Peyer's patch (tissue), 4 donors: ENCODE measurements at places on chromosomes 3 and 15. TPM values are rescaled to one million over a fixed set of nuclear protein-coding genes. Genes with fewer than 3 reads are reported as not detected.

The PYDC2 gene
- not detected for total RNA-seq

The HTR3E gene
- 1.2 TPM for total RNA-seq

The DNAH1 gene
- total RNA-seq = 103 TPM

The SST gene
- total RNA-seq = 97.6 TPM

The CXCR6 gene
- not detected for total RNA-seq

GRCh38 chr3:24043985-24044384, 98.9 kb downstream of the NR1D2 start:
- H3K36me3 ChIP-seq = no peaks in the 10 kb centered on the region
- no peaks in the 10 kb centered on the region for H3K4me1 ChIP-seq
- DNase-seq = no peak

- DNase-seq = no peak
- H3K27ac ChIP-seq = no peak overlapping the region
- no peaks in the 10 kb centered on the region for H3K27me3 ChIP-seq
- H3K36me3 ChIP-seq = no peaks in the 10 kb centered on the region
- H3K4me3 ChIP-seq = no peak overlapping the region
- no peaks in the 10 kb centered on the region for H3K4me1 ChIP-seq
These were observed 305.0 kb upstream of the SGO1 start for GRCh38 chr3:20490996-20491395.

DNA sequence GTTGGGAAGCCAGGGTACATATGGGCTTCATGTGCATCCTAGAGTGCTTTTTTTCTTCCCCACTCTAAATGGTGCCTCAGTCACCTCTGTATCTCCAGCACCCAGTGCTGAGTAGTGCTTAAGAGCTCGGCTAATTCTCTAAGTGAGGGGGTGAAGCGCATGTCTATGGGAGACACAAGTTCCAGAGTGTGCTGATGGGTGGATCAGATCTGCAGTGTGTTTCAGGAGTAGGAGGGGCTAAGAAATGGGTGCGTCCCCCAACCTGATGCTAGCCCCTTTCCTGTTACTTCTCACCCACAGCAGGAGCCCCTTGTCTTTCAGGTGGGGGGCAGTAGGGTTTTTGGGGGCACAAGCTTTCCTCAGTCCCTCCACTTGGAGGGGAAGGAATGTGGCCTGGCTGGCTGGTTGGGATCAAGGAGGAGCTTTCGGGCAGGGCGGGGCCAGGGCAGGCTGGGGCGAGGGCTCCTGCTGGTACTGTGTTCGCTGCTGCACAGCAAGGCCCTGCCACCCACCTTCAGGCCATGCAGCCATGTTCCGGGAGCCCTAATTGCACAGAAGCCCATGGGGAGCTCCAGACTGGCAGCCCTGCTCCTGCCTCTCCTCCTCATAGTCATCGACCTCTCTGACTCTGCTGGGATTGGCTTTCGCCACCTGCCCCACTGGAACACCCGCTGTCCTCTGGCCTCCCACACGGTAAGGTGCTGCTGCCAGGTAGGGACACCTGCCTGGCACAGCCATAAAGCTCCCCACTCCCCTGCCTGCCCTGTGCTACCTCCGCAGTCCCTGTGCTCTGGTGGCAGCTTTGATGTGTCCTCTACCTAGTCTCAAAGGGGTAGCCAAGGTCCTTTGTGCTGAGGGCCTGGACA, at the start of gene IL17RE:
Gene IL17RE, plus strand, starts transcription at position 477 of the 866 bp plus-strand sequence. Its CDS starts 85 bp downstream, at position 562.
- H3K4me1 ChIP-seq = peaks cover 7% of the 10 kb centered on the region
- peaks cover 7% of the 10 kb centered on the region for H3K36me3 ChIP-seq
- peak; percentile 78 for DNase-seq
- H3K27ac ChIP-seq = peak within 1 kb of the TSS; percentile 74

DNA sequence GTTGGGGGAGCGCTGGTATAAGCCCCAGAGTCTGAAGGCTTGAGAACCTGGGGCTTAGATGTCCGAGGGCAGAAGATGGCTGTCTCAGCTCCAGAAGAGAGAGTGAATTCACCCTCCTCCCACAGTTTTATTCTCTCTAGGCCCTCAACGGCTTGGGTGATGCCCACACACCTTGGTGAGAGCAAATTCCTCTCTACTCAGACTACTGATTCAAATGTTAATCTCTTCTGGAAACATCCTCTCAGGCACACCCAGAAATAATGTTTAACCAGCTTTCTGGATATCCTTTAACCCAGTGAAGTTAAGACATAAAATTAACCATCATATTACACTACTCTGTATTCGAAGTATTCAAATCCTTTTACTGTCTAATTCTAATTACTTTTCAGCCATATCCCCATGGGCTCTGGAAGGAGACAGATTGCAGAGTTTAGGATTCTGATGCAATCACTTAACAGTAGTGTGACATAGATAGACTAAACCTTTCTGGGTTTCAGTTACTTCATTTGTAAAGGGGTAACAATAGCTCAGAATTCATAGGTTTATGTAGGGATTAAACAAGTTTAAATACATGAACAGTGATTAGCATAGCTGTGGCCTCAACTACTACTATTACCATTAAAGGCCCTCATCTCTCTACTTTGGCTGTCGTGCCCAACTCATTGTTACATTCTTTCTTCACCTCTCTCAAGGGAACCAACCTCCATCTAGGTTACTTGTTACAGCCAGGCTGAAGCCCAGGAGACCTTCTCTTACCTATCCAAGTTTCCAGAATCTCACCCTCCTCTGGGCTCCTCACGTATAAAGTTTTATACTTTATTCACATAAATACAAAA, 25.7 kb upstream of the ANO10 start:
- no peak overlapping the region for H3K27ac ChIP-seq
- DNase-seq = no peak
- no peaks in the 10 kb centered on the region for H3K36me3 ChIP-seq
- no peak overlapping the region for H3K4me3 ChIP-seq
- no peaks in the 10 kb centered on the region for H3K27me3 ChIP-seq

The SEMA7A gene
- total RNA-seq = 1.5 TPM

The SRGAP3 gene
- total RNA-seq = 17.0 TPM

The GRK7 gene
- not detected for total RNA-seq

DNA sequence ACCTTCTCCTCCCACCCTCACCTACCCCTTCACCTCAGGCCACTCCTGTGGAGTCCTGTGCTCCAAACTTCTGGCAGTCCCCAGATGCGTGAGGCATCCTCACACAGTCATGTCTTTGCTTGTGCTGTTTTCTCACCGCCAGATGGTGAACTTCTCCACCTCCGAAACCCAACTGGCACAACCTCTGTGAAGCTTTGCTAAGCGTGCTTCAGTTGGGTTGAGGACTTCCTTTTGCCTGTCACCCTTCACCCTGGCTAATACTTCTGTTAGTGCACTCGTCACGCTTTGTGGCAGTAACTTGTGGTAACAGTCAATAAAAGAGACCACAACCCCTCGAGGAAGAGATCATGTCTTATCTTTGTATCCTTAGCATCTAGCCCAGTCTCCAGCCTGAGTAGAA, 42.0 kb upstream of the SKOR1 start:
- DNase-seq = no peak
- H3K27me3 ChIP-seq = no peaks in the 10 kb centered on the region
- H3K4me3 ChIP-seq = no peak overlapping the region
- peaks cover 7% of the 10 kb centered on the region for H3K36me3 ChIP-seq
- H3K27ac ChIP-seq = no peak overlapping the region
- no peaks in the 10 kb centered on the region for H3K4me1 ChIP-seq

- H3K4me3 ChIP-seq = no peak overlapping the region
- DNase-seq = no peak
- H3K27me3 ChIP-seq = no peaks in the 10 kb centered on the region
- H3K4me1 ChIP-seq = no peaks in the 10 kb centered on the region
- H3K36me3 ChIP-seq = no peaks in the 10 kb centered on the region
- no peak overlapping the region for H3K27ac ChIP-seq
These were observed 179.9 kb downstream of the RYR3 start for GRCh38 chr15:33490703-33491102.

GRCh38 chr15:95363646-95364045, 966.9 kb upstream of the NR2F2 start:
- H3K27me3 ChIP-seq = no peaks in the 10 kb centered on the region
- H3K4me3 ChIP-seq = no peak overlapping the region
- no peak overlapping the region for H3K27ac ChIP-seq

The GPR176 gene
- 0.88 TPM for total RNA-seq

GRCh38 chr3:182755712-182756111, 37.6 kb upstream of the ATP11B start:
- H3K4me3 ChIP-seq = no peak overlapping the region
- H3K27me3 ChIP-seq = no peaks in the 10 kb centered on the region
- no peak overlapping the region for H3K27ac ChIP-seq
- H3K36me3 ChIP-seq = no peaks in the 10 kb centered on the region
- no peaks in the 10 kb centered on the region for H3K4me1 ChIP-seq

The MAGEL2 gene
- total RNA-seq = not detected

DNA sequence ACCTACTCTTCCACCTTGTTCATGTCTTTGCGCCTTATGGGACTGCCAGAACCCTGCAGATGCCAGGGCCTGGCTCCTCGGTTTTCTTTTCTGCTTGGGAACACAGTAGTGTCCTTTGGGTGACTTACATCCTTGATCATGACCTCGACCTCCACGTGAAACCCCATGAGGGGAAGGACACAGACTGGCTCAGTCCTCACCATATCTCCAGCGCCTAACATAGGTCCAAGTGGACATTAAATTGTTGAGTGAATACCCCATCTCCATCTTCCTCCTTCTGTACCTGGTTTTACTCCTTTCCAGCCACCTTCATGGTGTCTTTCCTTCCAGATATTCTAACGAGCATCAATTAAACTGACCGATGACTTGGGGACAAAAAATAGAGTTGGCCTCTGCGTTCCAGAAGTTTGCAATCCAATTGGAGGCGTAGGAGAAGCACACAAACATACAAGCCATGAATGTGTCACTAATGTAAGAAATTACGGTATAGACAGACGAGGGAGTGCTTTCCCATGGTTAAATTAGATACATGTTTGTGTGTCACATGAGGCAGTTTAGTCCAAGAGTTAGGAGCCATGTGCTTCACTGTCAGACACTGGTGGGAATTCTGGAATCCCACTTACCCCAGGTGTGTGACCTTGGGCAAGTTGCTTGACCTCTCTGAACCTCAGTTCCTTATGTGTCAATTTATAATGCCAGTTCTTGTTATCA, 907 bp upstream of the HERC1 start:
- no peaks in the 10 kb centered on the region for H3K4me1 ChIP-seq
- H3K4me3 ChIP-seq = peak overlapping the region; percentile 84
- H3K27me3 ChIP-seq = no peaks in the 10 kb centered on the region

The ALPK3 gene
- total RNA-seq = 0.83 TPM

The SLC27A2 gene
- total RNA-seq = 47.9 TPM

The TRAT1 gene
- total RNA-seq = 3.3 TPM

DNA sequence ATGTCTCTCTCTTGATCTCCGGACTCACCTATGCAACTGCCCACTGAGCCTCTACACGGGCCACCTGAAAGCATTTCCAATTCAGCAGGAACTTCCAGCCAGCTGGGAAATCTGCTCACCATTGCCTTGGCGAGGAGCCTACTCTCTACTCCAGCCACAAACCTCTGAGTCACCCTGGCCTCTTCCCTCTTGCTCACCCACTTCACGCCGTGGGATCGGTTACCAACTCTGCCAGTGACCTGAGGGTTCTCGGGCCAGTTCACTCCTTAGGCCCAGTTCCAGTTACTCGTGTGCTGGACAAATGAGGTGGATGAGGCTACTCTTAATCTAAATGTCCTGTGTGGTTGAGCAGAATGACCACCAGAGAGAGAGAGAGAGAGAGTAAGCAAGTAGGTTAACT, 70.1 kb downstream of the CEMIP start:
- H3K36me3 ChIP-seq = no peaks in the 10 kb centered on the region
- H3K4me1 ChIP-seq = no peaks in the 10 kb centered on the region
- H3K27me3 ChIP-seq = no peaks in the 10 kb centered on the region
- DNase-seq = no peak
- H3K4me3 ChIP-seq = no peak overlapping the region
- H3K27ac ChIP-seq = no peak overlapping the region

DNA sequence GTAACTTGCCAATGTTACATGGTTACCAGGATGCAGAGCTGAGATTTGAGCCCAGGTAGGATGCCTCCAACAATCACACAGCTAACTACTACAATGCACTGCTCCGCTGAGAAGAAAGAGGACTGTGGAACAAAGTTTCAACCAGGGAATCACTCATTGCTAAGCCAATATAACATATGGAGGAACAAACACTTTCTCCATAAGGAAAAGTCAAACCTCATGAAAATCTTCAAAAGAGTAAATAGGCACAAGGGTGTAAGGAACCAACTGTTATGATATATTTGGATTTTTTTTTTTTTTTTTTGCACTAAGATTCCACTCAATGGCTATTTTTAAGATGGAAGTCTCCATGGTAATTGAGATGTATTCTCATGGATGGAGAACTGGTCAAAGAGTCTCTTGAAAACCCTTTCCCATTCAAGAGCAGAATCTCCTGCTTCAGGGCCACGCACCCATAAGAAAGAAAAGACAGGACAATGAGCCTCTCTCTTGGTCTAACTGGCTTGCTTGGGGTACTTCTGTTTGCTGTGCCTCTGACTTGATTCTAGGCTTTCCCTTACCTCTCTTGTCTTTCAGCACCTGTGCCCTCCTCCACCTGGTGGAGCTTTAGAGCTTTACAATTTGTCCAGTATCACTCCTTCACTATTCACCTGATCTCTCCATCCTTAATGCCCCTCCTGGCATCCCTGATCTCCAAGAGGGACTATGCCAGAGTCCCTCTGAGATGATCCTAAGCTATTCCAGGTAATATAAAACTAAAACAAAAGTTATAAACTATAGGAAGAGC, 252.8 kb downstream of the NTRK3 start:
- H3K4me1 ChIP-seq = no peaks in the 10 kb centered on the region
- DNase-seq = no peak
- H3K27ac ChIP-seq = no peak overlapping the region

DNA sequence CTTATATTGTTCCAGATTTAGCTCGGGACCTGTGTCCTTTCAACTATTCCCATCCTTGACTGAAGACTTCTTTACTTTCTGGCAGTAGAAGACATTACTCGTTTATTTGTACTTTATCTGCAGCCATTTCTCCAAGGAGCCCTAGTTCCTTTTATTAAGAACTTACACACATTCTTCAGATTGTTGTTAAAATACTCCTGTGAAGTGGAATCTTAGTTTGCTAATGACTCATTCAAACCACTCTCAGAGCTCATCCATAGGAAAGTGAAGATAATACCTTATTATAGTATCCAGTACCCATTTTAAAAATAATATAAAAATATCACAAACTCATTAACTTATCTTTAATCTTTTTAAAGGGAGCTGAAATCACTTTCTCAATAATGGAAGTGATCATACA, 63.5 kb downstream of the C3orf70 start:
- H3K27me3 ChIP-seq = no peaks in the 10 kb centered on the region
- no peak overlapping the region for H3K4me3 ChIP-seq
- H3K36me3 ChIP-seq = no peaks in the 10 kb centered on the region
- H3K27ac ChIP-seq = no peak overlapping the region
- no peaks in the 10 kb centered on the region for H3K4me1 ChIP-seq
- no peak for DNase-seq

- H3K27me3 ChIP-seq = no peaks in the 10 kb centered on the region
- no peaks in the 10 kb centered on the region for H3K4me1 ChIP-seq
- no peaks in the 10 kb centered on the region for H3K36me3 ChIP-seq
These were observed 71.7 kb upstream of the CFAP20DC start for GRCh38 chr3:59121346-59122144.

The TTLL13 gene
- total RNA-seq = not detected

DNA sequence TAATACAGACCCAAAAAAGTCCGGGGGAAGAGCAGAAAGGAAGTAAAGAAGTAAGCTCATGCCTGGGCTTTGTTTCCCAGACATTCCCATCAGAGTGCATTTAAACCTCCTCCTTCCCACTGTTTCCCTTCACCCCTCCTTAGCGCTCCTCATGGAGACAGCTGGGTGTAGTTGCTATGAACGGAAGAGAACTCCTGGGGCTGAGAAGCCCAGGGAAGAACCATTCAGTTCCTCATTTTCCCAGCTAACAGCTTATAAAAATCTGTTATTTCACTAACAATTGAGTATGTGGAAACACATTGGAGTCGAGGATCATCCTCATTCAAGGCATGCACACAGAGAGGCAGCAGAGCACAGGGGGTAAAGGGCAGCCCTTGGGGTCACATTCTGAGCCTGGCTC, 299.3 kb downstream of the SHQ1 start:
- no peak overlapping the region for H3K4me3 ChIP-seq
- no peak for DNase-seq
- no peaks in the 10 kb centered on the region for H3K27me3 ChIP-seq
- H3K27ac ChIP-seq = no peak overlapping the region
- H3K36me3 ChIP-seq = no peaks in the 10 kb centered on the region
